ENCODE measurements at places on chromosomes 11 and 22. TPM values are rescaled to one million over a fixed set of nuclear protein-coding genes. Genes with fewer than 3 reads are reported as not detected.

The DEFB131B gene
- not detected for total RNA-seq

The CYB5R2 gene
- total RNA-seq: 13.6 TPM

The FOSL1 gene
- total RNA-seq: 24.3 TPM

The SMIM35 gene
- total RNA-seq: not detected

The MMP12 gene
- 0.44 TPM for total RNA-seq
